ENCODE measurements at places on chromosomes 3 and 15. TPM values are rescaled to one million over a fixed set of nuclear protein-coding genes. Genes with fewer than 3 reads are reported as not detected.

- no peak for DNase-seq
These were observed 857.7 kb downstream of the OTOL1 start for GRCh38 chr3:162354356-162354755.

GRCh38 chr3:186185194-186185787 is 76.4 kb upstream of the ETV5 start:
- no peak for DNase-seq

DNA sequence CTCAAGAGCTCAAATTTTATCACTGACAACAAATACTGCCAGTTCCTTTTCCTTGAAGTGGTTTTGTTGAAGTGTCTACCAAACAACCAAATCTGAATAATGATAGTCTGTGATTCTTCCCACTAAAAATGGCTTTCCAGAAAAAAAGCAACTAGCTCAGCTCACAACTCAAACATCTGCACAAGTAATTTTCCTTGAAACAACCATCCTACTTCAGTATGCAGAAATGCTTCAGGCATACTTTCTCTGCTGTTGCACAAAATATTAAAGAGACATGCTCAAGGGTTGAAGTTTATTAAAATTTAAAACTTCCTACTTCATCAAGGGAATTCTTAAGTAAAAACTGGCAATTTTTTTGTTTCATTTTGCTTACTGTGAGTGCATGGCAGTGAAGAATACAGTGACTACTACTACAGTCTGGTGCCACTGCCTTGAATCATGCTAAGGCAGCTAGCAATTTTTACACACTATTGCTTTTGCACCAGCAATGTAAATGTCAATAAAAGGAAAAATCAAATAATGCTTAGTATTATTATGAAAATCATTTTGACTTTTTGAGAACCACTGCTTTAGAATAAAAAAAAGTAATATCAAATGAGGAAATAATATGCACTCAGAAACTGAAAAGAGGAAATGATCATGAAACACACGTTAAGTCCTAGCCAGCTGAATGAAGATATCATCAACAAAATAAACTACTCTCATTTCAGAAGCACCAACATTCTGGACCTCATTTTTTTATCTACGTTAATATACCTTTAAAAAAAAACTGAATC is 33.6 kb downstream of the VPS13C start:
- peak; percentile 4 for DNase-seq

DNA sequence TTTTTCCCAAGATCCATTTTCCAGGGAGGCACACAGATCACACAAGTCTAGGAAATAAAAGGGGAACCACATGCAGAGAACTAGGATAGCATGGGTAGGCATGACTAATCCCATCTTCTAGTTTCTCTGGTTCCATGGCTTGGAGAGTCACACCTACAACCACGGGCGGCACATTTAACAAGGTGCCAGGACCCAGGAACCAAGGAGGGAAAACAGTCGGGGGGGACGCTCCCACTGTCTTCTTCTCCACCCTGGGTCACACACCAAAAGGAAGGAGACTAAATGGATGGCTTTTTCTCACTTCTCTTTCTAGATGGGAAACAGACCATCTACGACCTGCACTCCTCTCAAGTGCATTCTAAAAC is 4.6 kb upstream of the SMCO1 start:
- no peak for DNase-seq

GRCh38 chr15:45105586-45105985 is 8.4 kb downstream of the DUOX2 start:
- no peak for DNase-seq

The TRIM71 gene
- 0.17 TPM for polyA plus RNA-seq

The CA12 gene
- 1.1 TPM for polyA plus RNA-seq

- no peak for DNase-seq
These were observed 124.8 kb downstream of the CTNNB1 start for GRCh38 chr3:41324156-41324475.

The SQOR gene
- polyA plus RNA-seq, result 3.8 TPM

- DNase-seq, result no peak
These were observed 6.7 kb downstream of the BCL2L10 start for GRCh38 chr15:52105846-52106245.

GRCh38 chr15:63402498-63403253 is 21.0 kb upstream of the CA12 start:
- peak; percentile 46 for DNase-seq

- no peak for DNase-seq
These were observed 769.7 kb upstream of the GRM7 start for GRCh38 chr3:6091262-6091661.

The ANKUB1 gene
- not detected for polyA plus RNA-seq

- DNase-seq, result no peak
These were observed 744.7 kb downstream of the TUSC7 start for GRCh38 chr3:117454254-117454653.

The AGBL1 gene
- 15.4 TPM for polyA plus RNA-seq

DNA sequence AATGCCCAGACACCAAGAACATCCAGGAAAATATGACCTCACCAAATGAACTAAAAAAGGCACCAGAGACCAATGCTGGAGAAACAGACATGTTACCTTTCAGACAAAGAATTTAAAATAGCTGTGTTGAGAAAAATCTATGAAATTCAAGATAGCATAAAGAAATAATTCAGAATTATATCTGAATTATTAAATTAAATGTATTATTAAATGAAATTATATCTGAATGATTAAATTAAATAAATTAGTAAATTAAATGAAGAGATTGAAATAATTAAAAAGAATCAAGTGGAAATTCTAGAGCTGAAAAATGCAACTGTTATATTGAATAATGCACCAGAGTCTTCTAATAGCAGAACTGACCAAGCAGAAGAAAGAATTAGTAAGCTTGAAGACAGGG is 279.2 kb upstream of the SATB1 start:
- no peak for DNase-seq

GRCh38 chr3:75978686-75979085 is 193.3 kb upstream of the ZNF717 start:
- DNase-seq, result no peak

DNA sequence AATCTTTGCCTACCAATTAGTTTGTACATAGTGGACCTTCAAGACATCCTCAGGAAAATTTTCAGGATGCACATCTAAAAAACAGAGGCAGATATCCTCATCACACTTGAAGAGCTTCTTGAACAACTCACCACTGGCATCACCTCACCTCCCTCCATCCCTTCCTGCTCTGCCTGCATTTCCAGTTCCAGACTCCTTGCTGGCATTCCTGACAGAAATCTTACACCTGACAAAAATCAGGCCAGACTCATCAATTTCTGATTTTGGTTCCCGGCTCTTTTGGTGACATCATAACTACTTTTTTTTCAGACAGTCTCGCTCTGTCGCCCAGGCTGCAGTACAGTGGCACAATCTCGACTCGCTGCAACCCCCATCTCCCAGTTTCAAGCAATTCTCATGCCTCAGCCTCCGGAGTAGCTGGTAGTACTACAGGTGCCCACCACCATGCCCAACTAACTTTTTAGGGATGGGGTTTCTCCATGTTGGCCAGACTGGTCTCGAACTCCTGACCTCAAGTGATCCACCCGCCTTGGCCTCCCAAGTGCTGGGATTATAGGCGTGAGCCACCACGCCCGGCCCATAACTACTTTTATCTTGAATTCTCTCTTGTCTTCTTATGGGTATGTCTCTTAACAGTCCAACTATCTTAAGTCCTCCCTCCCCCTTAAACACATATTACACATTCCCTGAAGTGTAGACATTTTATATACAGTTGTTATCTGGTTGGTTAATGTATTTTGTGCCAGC is 216.6 kb upstream of the IL12A start:
- no peak for DNase-seq

DNA sequence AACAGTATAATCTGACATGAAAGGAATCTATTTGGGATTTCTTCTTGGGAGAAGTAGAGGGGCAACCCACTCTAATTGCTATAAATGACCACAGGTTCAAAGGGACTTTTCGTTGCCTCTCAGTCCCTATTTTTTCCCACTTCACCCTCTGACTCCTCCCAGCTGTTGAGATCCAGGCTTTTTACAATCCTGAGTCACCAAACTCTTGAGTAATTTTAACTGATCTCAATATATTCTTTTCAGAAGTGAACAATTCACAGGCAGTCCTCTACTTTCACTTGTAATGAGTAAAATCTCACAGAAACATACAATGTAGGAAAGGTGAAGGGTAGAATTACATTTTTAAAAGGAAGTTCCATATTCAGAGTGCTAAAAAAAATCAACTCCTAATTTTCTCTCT is 44.6 kb downstream of the EIF4E3 start:
- no peak for DNase-seq

The FRG2C gene
- polyA plus RNA-seq, result not detected

- DNase-seq, result no peak
These were observed 19.4 kb upstream of the ALDH1A3 start for GRCh38 chr15:100859970-100860828.

DNA sequence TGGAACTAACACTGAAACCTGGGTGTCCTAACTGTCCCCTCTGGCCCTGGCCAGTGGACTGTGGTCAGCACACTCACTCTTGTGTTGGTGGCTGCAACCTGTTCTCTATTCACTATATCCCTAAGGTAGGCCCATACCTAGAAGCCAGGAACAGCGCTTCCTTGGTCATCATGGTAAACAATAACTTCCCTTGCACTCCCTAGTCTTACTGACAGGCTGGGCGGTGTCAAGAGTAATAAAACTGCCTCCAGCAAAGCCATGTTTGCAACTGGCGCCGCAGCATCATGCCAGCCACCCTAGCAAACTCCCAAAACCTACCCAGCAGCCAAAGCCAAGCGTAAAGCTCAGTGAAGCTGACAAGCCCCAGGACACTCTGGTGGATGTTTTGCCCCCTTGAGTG is 63.1 kb upstream of the TSEN2 start:
- DNase-seq, result no peak

The COL6A5 gene
- polyA plus RNA-seq, result 0.13 TPM

The ZNF770 gene
- polyA plus RNA-seq, result 22.6 TPM

DNA sequence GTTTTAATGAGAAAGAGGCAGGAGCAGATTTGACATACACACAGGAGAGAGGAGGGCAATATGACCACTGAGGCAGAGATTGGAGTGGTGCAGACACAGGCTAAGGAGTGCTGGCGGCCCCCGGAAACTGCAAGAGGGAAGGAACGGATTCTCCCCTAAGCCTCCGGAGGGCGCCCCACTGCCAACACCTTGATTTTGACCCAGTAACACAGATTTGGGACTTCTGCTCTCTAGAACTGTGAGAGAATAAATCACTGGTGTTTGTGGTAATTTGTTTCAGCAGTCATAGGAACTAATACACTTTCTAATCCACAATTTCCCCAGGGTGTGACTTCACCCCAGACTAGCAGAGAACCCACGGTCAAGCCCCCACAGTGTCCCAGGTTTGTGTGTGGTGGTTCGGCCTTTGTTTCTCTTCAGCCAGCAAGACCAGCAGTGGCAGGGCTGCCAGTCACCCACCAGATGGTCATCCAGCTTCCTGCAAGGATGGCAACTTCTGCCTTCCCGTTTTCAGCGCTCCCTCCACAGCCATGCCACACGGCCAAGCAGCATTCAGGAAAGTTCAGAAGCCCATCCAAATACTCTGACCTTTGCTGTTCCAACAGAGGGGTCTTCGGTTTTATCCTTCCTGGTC is 23.6 kb upstream of the TSPAN3 start:
- DNase-seq, result no peak

DNA sequence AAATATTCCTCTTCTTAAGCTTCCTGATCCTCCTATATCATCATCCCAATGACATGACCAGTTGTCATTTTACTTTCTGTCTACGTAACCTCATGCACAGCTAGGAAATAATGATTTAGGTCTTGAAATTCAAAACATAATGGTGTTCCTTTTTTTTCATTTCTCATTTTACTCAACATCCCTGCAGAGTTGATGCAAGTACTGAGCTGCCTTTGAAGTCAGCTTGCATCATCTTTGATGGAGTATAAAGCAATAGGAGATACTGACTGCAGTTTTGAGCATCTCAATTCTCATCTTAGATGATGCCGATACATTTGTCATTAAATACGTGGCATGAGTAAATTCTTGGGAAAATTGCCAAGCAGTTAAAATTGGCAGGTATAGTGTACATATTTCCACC is 346.1 kb downstream of the ZIC1 start:
- DNase-seq, result no peak

DNA sequence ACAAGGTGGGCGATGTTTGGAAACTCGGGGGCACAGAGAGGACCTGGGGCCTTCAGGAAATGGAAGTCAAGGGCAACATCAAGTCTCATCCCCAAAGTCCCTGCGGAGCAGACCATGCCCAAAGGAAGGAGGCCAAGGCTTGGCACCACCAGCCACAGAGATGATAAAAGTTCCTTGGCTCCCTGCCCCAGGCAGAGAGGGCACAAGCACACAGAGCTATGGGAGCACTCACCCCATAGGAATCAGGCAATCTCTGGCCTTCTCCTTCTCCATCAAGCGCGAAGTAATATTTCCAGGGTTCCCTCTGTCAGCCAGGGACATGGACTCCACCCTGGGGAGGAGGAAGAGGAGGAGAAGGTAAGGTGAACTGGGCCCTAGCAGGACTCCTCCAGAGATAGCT is 7.9 kb downstream of the ACAA1 start:
- no peak for DNase-seq

DNA sequence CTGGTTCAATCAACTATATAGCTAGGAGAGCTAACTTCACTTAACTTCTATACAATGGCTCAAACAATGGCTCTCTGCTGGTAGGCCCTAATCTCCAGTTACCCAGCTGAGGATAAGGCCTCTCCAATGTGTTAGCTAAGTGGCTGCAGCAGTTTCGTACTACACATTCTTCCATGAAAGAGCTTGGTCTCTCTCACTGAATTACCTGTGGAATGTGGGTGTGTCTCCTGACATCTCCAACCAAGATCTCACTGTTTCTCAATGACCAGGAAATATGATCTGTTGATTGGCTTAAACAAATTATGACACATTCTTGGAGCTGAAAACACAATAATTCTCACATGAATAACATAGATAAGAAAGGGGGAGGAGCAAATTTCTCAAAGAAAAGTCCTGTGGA is 169.8 kb upstream of the ROBO1 start:
- no peak for DNase-seq

The SPINK8 gene
- not detected for polyA plus RNA-seq

The HRG gene
- 0.20 TPM for polyA plus RNA-seq

The TTLL13 gene
- polyA plus RNA-seq, result not detected

The GTF2E1 gene
- polyA plus RNA-seq, result 11.9 TPM

The PLIN1 gene
- polyA plus RNA-seq, result 0.30 TPM

- no peak for DNase-seq
These were observed 46.8 kb upstream of the RORA start for GRCh38 chr15:61275901-61276300.

GRCh38 chr15:72516777-72517176 is 42.6 kb downstream of the ARIH1 start:
- DNase-seq, result no peak

The PLCL2 gene
- 18.1 TPM for polyA plus RNA-seq

- DNase-seq, result no peak
These were observed 500.6 kb downstream of the MAGI1 start for GRCh38 chr3:65538101-65538500.

- no peak for DNase-seq
These were observed 264.5 kb upstream of the RASGRP1 start for GRCh38 chr15:38829086-38829485.

The NR2F2 gene
- polyA plus RNA-seq, result 41.7 TPM

- no peak for DNase-seq
These were observed 81.6 kb downstream of the FBN1 start for GRCh38 chr15:48563934-48564333.

- no peak for DNase-seq
These were observed 101.4 kb downstream of the TNIK start for GRCh38 chr3:171358881-171359198.

The MAP6D1 gene
- polyA plus RNA-seq, result 31.4 TPM

GRCh38 chr3:52880047-52880446 is 17.3 kb downstream of the STIMATE start:
- DNase-seq, result no peak

- DNase-seq, result peak; percentile 18
These were observed 238.7 kb upstream of the EIF1B start for GRCh38 chr3:40070816-40071215.

GRCh38 chr3:7518456-7518855 is 657.5 kb downstream of the GRM7 start:
- DNase-seq, result peak; percentile 42

- peak; percentile 34 for DNase-seq
These were observed 55.1 kb upstream of the ACAD9 start for GRCh38 chr3:128824132-128824850.

Data from muscle of back (tissue), 13 donors.